ENCODE measurements at places on chromosomes 5 and 9.

DNA sequence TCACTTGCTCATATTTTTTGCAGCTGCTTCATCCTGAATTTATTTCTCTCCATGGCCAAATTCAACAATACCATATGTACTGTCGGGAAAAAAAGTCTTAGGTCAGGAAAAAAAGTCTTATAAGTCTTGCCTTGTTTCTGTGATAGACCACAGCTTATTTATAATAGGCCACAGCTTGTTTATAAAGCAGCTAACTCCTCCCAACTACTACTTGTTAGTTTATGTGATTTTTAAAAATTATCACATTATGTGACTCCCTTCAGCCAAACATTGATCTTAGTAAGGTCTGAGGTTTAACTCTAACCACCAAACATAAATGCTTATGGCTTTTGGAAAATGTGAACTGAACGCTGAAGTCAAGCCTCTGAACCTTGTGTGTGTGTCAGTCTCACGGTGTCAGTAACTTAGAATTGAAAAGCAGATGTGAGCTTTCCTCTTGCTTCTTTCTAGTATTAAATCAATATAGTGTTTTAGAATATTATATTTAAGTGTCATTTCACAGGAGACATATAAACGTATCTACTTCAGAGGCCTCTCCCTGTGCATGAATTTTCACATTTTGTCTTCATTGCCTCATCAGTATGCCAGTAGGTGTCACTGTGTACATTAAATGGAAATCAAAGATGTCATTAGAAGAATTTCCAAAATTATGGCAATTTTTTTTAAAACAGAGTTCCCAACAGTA is 51.3 kb downstream of the SNX24 start:
- no peak for DNase-seq

DNA sequence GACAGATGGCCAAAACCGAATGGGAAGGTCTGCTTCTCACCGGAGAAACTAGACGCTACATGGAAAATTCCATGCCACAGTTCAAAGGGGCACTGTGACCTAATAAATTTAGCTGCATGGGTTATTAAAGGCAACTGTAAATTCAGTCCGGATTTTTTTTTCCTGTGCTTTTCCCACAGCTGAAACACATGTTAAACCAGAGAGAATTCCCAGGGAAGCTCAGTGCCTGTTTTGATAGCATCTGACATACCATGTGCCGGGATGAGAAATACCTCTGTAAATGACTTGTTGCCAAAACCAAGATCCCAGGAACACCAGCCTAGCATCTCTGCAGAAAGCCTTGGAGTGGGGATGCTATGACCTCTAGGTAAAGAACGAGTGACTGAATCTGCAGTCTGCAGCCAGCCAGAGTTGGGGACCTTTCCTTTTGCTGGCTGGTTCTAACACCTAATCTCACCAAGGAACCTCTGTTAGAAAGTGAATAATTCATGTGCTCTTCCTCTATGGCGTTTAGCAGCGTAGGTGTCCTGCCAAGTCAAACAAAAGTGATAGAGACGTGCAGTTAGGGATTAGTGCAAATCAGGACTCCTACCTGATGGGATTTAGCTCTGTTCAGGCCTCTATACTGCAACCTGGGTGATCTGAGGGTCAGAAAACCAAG is 77.9 kb downstream of the SLIT3 start:
- no peak for DNase-seq

DNA sequence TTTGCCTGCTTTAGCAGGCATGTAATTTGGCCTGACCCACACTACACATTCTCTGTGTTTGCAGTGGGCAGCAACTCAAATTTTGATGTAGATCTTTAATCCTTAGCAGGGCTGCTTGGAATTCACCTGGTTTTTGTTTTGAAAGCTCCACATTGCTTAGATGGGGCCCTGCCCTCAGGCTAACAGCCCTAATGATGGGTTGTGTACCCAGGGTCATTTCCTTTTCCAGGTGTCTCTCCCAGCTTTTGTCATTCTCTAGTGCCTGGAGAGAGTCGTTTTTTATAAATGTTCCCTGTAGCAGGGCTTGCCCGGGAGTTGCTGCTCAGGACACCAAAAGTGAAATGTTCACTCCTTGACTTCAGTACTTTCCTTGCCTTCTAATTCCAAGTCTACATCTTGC is 126.3 kb downstream of the TRIO start:
- no peak for DNase-seq

DNA sequence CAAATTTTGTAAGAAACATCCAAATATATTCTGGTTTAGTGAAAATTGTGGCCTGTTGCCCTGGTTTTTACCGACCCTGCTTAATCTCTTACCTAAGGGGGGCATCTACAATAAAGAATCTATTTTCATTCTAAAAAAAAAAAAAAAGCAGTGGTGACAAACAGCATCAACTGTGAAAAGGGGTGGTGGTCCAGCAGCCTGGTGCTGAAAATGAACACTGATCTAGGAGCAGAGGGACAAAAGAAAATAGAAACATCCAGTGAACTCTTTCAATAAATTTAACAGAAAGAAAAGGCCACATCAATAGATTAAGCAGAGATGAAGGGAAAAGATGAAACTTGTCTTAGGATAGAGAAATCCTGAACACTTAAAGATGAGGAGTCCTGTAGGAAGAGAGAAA is 348.7 kb upstream of the GRAMD2B start:
- no peak for DNase-seq

- DNase-seq, result no peak
Observed at GRCh38 chr5:36877667-36878391, 1.3 kb downstream of the NIPBL start.

DNA sequence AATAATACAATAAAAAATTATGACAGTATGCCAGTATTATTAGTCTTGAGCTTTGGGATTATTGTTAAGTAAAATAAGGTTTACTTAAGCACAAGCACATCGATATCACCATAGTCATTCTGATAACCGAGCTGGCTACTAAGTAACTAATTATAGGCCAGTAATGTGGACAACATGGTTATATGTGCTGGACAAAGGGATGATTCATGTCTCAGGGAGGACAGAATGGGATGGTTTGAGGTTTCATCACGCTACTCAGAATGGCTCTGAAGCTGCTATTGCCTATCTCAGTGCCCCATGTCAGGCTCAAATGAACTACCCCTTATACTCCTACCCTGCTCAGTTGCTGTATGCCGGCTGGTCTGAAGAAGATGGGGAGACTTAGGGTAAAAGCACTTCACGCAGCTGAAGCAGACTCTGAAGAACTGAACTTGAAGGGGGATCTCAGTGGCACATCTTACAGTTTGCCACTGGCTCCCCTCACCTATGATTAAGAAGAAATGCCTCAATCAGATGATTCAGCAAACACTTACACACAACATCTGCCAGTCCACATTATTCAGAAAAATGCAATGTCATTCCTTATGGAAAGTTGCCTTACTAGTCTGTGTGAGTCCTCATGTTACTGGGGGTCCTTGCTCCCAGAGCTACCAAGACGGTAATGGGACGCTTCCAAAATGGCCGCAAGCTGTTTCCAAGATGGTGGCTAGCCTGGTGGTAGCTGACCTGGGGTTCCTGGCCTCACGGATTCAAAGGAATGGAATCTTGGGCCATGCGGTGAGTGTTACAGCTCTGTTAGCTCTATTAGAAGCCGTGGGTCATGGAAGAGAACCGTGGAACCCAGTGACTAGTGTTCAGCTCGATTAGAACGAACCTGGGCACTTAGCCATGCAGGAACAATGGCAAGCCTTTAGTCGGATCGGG is 1098.6 kb downstream of the TAF11L14 start:
- no peak for DNase-seq

GRCh38 chr5:126363658-126364057 is 59.6 kb upstream of the GRAMD2B start:
- DNase-seq, result no peak

GRCh38 chr5:181219262-181220177 is 3.6 kb upstream of the TRIM41 start:
- DNase-seq, result no peak

DNA sequence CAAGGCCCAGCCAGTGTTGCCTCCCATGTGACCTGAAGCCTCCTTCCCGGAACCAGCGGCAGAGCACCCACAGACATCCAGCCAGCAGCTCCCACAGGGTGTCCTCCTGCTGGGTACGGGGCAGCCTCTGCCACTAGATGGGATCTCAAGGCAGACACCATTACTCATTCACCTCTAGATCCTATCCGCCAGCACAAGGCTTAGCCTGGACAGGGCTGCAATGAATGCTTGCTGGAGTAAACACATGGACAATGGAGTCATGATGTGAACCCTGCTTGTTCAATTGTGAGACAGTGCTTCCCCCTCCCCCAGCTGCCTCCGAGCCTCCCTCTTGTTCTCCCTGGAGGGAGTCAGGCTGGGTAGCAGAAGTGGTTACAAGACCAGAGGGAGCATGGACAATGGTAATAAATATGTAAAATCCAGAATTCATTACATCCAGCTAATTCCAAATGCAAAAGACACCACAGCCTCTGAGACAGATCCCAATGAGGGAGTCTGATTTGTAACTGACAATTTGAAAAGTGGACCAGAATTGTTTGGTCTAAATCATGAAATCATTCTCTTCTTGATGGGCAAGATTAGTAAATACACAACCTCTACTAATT is 132.0 kb downstream of the CRB2 start:
- DNase-seq, result no peak

DNA sequence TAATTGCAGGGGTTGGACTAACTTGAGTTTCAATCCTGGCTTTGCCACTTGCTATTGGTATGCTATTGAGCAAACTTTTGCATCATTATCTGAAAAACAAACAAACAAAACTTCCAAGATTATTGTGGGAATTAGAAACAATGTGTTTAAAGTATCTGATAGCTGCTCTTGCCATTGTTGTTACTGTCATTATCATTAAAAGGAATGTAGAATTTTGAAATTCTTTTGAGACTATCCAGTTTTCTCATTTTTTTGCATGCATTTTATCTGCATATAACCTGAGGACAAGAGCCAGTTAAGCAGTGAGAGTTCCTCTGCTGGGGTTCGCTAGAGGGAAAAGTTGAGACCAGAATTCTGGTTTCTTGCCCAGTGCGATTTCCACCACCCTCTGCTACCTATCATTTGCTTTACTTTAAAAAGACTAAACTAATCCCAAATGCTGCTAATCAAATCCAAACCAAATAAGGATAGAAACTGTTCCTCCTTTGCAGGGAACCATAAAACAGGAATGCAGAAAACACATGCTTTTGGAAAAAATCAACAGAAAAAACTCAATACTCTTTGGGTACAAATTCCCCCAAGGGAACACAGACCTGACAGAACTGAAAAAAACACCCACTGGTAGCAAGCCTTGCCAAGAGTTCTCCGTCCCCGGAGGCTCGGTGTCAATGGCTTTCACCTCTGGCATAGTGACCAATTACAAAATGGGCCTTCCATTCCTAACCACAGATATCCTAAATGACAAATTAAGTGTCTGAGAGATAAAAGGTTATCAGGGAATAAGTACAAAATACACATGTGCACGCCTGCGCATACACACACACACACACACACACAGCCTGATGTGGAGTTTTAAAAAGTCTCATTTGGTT is 373.7 kb downstream of the ARL15 start:
- no peak for DNase-seq

DNA sequence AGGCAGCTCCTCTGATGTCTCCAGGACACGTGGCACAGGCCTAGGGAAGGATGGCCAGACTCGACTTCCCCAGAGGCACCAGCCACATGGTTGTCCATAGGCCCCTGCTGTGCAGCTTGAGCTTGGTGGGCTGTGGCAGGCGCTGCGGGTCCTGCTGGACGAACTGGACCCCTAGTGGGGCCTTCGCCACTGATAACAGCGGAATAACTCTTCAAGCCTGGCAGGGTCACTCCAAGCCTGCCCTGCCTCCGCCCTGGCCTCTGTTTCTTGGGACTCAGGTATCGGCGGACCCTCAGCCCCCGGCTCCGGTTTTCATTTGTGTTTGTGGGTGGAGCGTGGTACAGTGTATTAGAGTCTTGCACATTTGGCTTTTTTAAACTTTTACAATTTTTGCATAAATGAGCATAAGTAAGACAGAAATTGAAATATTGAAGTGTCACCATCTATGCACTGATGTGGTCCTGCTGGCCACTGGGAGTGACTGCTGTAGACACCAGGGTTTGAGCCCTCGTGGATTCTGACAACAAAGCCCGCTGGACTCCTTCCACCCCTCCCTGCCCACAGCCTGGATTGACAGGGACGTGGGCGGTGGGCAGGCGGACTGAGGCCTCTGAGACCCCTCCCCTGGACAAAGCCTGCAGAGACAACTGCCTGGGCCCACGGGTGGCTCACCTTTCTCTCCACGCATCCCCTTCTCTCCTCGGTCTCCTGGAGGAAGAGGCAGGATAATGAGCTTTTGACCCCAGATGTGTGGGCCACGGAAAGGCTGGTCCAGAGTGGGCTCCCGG is 3.8 kb downstream of the FCN1 start:
- no peak for DNase-seq

DNA sequence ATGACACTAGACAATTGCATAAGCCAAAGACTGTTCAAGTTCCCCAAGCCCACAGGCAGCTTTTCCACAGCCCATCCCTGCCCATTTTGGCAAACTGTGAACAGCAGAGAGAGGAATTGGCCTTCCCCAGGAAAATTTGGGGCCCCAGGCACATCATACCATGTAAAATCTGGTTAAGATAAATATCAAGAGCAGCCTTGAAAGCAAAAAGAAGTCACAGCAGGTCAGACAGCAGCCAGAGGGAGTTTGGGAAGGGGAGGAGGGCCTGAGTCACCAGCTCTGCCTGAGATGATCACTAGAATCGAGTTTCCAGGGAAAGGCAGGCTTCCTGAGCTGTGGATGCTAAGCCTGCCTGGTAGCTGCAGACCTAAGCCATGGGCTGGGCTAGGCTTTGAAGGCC is 179.2 kb downstream of the RFK start:
- DNase-seq, result no peak

DNA sequence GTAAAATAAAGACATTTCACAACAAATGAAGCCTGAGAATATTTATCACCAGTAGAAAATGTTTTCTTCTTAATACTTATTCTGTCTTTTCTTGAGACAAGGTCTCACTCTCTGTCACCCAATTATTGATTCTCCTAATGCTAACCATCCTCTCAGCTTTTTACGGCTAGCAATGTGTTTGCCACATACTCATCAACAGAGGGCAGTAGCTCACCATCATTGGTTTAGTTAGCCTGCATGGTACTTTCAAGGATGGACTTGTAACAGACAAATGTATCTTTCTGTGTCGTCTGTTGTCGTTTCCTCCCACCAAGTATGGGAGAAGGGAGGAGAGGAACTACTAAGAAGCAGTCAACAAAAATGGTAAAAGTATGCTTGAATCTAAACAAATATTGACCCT is 5.9 kb upstream of the ACO1 start:
- no peak for DNase-seq

DNA sequence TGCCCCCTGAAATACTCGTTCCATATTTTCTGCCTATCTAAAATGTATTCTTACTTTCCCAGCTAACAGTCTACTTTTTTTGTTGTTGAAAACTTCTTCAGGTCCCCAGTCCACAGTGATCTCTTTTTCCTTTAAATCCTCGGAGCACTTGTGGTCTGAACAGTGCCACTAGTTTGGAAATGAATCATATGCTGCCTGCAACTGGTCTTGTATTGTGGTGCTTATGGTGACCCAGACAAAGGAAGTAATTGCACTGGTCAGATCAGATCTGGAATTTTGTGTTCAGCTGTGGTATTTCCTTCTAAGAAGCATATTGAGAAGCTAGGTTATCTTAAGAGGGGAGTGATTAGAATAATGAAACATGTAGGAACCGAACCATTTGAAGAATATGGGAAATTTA is 2.9 kb downstream of the UNC13B start:
- DNase-seq, result no peak

Measured in activated CD8-positive, alpha-beta memory T cell treated with anti-CD3 and anti-CD28 coated beads for 4 hours (primary cell).